ENCODE measurements at places on chromosomes 16 and 17. TPM values are rescaled to one million over a fixed set of nuclear protein-coding genes. Genes with fewer than 3 reads are reported as not detected.

GRCh38 chr16:80300456-80300855 lies 240.3 kb upstream of the DYNLRB2 start:
- no peak for DNase-seq

GRCh38 chr16:88891083-88891482 lies 24.6 kb upstream of the PABPN1L start:
- DNase-seq, result no peak

GRCh38 chr16:1771188-1771863 lies at the start of gene NME3:
Gene NME3 (minus strand): TSS chr16:1771543. CDS start chr16:1771534, 9 bp downstream.
- peak; percentile 68 for DNase-seq

DNA sequence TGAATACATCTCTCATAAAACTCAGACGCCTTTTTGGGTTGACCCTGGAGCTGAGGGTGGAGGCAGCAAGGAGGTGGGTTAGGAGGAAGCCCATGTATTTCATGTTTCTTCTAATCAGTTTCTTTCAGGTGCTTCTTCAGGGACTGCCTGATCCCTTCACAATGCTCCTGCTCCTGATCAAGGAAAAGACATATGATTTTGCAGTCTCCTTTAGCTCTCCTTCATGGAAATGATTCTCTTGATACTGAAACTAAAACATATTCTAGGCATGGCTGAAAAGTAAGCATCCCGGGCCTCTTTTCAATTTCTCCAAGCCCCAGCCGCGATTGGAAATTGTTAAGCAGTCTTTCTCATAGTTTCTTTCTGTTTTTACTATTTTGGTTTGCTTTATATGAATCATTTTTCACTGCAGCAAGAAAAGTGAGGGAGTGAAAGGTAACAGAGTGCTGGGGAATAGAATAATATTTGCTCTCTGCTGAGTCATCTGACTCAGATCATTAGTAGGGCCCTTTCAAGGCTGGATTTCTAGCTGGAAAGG lies 730.7 kb downstream of the CDH11 start:
- DNase-seq, result no peak

DNA sequence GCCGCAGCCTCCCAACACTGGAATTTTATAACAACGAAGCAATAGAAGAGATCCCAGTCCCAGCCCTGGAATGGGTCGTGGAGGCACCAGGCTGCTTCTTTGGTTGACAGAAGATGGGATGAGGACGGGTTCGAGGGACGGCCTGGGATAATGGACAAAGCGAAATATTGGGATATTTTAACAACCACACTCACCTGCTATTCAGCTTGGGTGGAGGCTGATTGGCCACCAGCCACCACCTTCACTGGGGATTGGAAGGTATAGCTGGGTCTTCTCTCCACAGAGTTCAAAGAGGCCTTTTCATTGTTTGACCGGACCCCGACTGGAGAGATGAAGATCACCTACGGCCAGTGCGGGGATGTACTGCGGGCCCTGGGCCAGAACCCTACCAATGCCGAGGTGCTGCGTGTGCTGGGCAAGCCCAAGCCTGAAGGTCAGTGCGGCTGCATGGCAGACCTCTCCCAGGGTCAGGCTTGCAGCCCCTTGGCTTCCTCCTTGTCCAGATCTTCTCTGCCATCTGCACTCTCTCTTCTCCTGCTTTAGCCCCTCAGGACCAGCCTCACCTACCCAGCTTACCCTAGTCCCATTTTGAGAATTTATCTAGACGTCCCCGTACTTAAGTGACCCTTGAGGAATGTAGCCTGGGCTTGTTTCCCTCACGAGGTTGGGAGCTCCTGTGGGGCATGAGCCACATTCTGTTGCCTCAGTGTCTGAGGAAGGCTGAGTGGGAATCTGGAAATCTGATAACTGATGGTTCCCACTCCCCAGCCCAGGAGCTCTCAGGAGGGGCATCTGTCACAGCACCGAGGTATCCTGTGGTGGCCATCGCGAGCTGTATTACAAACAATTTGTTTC lies 10.7 kb downstream of the MYL4 start:
- no peak for DNase-seq

DNA sequence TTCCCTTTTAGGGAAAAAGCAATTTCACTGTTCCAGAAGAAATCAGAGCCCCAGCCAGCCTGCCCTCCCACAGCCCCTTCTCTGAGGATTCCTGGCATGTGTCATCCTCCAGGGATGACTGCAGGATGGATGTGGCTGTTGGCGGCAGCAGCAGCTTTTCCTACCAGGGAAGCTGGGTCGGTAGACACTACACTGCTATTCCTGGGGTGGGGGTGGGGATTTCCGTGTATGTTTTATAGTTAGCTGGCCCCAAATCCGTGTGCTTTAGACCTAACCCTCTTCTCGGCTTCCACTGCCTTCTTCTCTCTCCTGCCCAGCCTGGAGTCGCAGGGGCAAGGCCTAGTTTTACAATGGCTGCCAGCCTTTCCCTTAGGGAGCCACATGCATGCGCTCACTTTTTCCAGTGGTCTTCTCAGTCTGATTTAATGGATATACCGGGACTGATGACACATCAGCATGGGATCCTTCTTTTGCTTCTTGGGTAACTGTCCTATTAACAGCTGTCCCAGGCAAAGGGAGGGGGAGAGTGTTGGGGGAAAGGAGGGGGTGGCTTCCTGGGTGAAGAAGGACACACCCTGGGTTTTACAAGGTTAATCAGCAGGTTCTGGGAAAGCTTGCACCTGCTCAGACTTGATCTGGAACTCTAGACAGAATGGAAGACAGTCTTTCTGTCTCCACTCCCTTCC lies 2.7 kb upstream of the NFE2L1 start:
- DNase-seq, result no peak

NPIPB6 gene
- 4.5 TPM for total RNA-seq

NGFR gene
- 0.47 TPM for total RNA-seq

CLEC10A gene
- total RNA-seq, result 1.4 TPM

DNA sequence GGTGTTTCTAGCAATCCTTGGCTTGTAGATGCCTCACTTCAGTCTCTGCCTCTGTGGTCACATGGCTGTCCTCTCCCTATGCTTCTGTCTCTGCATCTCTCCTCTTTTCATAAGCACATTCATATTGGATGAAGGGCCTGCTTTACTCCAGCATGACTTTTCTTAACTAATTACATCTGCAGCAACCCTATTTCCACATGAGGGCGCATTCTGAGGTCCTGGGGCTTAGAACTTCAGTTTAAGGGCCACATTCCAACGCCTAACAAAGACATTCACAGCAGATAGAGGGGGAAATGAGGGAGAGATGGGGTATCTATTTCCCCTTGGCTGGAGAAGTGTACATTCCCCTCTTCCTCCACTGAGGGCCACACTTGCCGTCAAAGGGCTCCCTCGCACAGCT lies 489.1 kb upstream of the SALL1 start:
- no peak for DNase-seq

IRF8 gene
- total RNA-seq, result 1.4 TPM

PPP1R27 gene
- total RNA-seq, result not detected

SOCS1 gene
- total RNA-seq, result 16.7 TPM

PALB2 gene
- 15.0 TPM for total RNA-seq

PARD6A gene
- 7.4 TPM for total RNA-seq

GRCh38 chr17:81483862-81484194 lies 28.8 kb downstream of the ACTG1 start:
- no peak for DNase-seq

DNA sequence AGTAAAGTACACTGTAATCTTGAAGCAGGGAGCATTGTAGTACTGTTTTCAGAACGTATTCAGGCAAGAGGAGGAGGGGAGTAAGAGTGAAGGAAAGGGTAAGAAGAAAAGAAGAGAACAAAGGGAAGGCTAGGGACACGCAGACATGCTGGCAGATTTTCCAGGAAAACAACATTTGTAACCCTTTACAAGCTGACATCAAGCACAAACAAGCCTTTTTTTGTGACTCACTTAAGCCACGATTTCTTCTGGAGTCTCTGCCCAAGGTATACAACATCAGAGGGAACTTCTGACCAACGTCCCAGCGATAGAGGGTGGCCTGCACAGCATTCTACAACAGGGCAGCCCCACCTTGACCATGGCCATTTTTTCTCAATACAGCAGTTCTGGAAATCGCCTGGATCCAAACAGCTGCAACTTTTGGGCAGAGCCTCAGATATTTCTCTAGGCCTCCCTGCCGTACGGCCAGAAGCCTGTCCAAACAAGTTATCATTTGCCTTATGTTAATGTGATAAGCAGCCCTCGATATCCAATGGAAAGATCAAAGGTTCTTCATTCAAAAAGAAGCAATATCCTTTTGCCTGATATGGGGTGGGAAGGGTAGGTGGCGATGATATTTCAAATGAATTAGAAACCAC lies 247.3 kb downstream of the ZFHX3 start:
- no peak for DNase-seq

MEOX1 gene
- 2.1 TPM for total RNA-seq

HBA2 gene
- not detected for total RNA-seq

- DNase-seq, result no peak
Observed at GRCh38 chr17:44079877-44080821, 9.6 kb downstream of the G6PC3 start.

GRCh38 chr17:3905017-3905520 lies 11.2 kb downstream of the P2RX1 start:
- no peak for DNase-seq

VPS9D1 gene
- total RNA-seq, result 13.6 TPM

DNA sequence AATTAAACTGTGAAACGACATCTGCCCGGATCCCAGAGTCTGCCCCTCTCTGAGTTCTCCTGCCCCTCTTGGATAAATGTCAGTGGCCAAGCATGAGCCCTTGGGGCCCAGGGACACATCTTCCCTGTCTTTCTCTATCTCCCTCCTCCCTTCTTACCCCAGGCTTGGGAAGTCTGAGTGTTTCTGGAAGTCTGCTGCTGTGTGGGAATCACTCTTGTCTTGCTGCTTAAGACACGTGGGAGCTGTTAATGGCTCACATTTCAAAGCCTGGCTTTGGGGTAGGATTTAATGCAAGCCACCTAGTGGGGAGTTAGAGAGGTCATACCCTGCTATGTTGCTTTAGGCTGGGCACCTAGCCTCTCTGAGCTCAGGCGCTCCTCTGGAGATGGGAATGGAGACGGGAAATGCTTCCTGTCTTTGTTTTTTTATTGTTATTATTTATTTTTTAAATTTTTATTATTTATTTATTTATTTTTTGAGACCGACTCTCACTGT lies 218.5 kb upstream of the CIBAR2 start:
- no peak for DNase-seq

DNA sequence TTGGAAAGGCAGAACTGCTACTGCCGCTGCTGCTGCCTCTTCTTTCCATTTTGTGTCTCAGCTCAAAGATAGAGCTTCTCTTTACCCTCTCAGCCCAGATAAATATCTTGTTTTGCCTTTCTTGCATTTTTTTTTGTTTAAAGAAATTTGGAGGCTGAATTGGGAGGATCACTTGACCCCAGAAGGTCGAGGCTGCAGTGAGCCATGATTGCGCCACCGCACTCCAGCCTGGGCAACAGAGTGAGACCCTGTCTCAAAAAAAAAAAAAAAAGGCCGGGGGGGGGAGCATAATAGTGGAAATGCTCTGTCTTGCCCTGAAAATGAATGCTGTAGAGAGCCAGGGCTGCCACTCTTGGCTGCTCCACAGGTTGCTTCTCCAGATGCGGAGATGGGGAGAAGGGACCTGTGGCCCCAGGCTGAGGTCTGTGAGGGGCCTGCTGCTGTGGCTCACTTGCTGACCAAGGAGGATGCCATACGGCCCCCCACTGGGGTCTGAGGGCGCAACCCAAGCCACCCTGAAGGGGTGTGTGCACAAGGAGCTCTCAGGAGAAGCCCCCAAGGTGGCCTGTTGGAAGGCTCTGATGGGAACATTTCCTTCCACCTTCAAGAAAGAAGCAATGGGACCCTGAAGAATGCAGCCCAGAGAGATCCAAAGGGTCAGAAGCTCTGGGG lies 21.5 kb upstream of the G6PC1 start:
- no peak for DNase-seq

Data from CD4-positive, alpha-beta memory T cell (primary cell).